ENCODE measurements at places on chromosomes 7 and 10. TPM values are rescaled to one million over a fixed set of nuclear protein-coding genes. Genes with fewer than 3 reads are reported as not detected.

The MGMT gene
- total RNA-seq: 6.2 TPM

The EZH2 gene
- total RNA-seq: 1.8 TPM

The HOXA1 gene
- total RNA-seq: 0.59 TPM

The RHOBTB1 gene
- total RNA-seq: 12.1 TPM

The HOXA5 gene
- not detected for total RNA-seq

The CAMK2B gene
- total RNA-seq: 77.5 TPM

GRCh38 chr7:153072806-153073205 is 313.3 kb downstream of the ACTR3B start:
- DNase-seq: no peak

DNA sequence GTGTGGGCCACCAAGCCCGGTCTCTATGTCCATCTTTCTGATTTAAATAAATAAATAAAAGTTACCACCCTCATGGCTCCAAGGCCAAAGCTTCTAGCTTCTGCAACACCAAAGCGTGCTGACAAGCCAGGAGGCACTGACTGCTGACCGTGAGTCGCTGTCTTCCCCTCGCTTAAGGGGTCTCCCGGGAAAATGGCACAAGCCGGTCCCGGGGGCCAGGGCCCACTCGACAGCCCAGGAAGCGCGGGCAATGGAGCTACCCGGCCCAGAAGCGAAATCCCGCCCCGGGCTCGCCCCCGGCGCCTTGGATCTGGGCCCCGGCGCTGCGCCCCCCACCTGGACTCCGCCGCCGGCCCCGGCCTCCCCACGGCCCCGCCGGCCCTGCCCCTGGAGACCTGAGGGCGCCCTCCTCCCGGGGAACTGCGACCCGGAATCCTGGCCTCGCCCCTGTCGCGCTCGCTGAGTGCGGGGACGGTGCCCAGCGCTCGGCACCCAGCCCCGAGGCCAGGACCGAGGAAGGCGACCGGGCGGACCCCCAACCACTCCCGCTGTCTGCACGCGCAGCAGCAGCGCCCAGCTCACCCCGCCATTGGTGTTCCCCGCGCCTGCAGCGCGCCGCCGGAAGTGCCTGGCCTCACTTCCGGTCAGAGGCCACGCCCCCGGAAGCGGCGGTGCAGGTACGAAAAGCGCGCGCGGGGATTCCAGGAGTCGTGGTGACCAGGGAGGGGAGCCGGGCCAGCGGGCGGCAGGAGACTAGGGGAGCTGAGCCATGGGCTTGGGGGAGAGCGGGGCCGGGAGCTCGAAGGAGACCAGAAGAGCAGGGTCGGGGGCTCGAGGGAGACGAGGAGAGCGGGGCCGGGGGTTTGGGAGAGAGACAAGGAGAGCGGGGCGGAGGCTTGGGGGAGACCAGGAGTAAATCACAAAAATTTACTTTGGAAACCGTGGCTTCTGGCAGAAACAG is at the start of the genes MRM2 and NUDT1:
MRM2 (minus strand) TSS at position 626 of the 961 bp plus-strand sequence; CDS start at position 590, 36 bp downstream.
NUDT1 (plus strand) TSS at position 647 of the 961 bp plus-strand sequence. CDS start 2,349 bp downstream, outside the sequence.
- peak; percentile 90 for DNase-seq

- peak; percentile 1 for DNase-seq
Observed at GRCh38 chr10:71081912-71082311, 130.5 kb upstream of the UNC5B start.

GRCh38 chr7:93018716-93019115 is 99.1 kb downstream of the SAMD9 start:
- no peak for DNase-seq

GRCh38 chr7:28986765-28987110 is 28.6 kb upstream of the TRIL start:
- DNase-seq: peak; percentile 37

DNA sequence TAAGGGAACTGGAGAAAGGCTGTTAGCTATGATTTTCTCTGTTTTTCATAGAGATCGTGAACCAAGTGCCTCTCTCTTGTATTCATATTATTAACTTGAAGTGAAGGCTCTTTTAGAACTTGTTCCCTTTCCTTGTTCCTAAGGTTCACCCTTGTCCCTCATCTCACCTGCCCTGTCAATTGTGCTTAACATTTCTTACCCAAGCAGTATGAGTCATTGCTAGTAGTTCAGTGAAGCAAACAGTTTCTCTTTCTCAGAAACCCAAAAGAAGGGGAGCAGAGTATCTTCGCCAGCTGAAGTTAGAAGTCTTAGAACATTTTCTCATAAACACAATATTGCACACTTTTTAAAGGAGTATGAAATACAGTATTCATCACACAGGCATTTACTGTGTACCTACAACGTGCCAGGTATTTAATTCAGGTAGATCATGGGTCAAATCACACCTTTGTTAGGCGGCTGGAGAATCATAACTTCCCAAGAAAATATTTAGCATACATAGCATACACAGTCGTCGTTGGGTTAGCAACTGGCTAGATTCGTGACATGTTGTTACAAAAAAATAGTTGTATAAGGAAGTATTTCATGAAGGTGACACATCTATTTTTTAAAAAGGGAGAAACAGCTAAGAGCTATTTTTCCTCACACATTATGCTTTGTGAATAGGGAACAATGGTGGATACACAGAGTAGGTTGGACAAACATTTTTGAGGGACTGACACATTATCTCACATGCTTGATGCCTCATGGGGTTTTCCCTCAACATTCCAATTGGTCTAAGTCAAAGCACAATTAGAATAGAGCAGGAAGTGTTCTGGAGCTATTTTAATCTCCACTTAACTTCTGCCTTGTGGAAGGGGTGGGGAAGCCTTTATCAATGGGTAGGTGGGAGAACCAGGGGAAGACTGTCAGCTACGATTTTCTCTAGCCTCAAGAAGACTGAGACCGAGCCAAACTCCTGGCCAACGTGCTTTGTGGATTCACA is 13.2 kb downstream of the HDAC9 start:
- no peak for DNase-seq

- no peak for DNase-seq
Observed at GRCh38 chr10:129506101-129506797, 39.2 kb downstream of the MGMT start.

GRCh38 chr10:14153570-14154055 is 177.1 kb downstream of the FRMD4A start:
- peak; percentile 12 for DNase-seq

DNA sequence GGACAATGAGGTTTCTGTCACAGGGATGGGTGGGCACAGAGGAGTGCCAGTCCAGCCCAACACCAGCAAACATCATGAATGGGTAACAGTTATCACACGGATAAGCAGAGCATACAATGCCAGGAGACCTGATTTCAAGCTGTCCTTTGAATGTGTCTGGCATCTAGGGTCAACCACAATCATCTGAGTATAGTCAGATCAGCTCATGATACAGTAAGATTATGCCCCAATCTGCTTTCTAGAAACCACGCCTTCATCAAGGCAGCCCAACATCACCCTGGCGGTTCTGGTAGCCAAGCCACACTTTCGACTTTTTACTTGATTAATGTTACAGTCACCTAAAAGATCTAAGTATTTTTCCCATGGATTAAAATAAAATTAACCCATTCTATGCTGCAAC is 10.5 kb downstream of the FAM171A1 start:
- no peak for DNase-seq
